ENCODE measurements at places on chromosomes 1 and 21.
A peak's percentile ranks its signal among the peaks of the same experiment; 100 is the strongest.

GRCh38 chr1:244092293-244092963 lies 41.3 kb downstream of the ZBTB18 start:
- H3K4me3 ChIP-seq: no peak overlapping the region
- H3K27ac ChIP-seq: no peak overlapping the region
- DNase-seq: no peak
- peaks cover 4% of the 10 kb centered on the region for H3K36me3 ChIP-seq
- no peaks in the 10 kb centered on the region for H3K4me1 ChIP-seq

GRCh38 chr21:33026878-33027400 lies 1.2 kb downstream of the OLIG2 start:
- peaks cover 89% of the 10 kb centered on the region for H3K27me3 ChIP-seq
- H3K36me3 ChIP-seq: peaks cover 15% of the 10 kb centered on the region
- no peak overlapping the region for H3K27ac ChIP-seq
- peaks cover 40% of the 10 kb centered on the region for H3K4me1 ChIP-seq
- H3K4me3 ChIP-seq: peak overlapping the region; percentile 45

DNA sequence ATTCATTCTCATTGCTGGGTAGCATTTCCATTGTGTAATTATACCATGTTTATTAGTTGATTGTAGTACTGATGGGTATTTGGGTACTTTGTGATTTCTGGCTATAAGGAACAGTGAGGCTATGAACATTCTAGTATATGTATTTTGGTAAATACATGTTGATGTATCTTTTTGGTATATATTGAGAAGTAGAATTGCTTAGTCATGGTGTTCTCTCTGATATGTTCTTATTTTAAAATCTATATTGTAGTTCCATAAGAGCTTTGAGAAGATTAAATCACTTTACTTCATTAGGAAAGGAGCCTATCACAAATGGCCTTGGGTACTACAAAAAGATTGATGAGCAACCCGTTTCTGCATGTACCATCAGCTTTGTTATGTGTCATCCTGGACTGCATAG lies 13.4 kb downstream of the MIXL1 start:
- H3K27me3 ChIP-seq: no peaks in the 10 kb centered on the region
- H3K36me3 ChIP-seq: peaks cover 15% of the 10 kb centered on the region
- no peak overlapping the region for H3K4me3 ChIP-seq
- H3K4me1 ChIP-seq: no peaks in the 10 kb centered on the region

DNA sequence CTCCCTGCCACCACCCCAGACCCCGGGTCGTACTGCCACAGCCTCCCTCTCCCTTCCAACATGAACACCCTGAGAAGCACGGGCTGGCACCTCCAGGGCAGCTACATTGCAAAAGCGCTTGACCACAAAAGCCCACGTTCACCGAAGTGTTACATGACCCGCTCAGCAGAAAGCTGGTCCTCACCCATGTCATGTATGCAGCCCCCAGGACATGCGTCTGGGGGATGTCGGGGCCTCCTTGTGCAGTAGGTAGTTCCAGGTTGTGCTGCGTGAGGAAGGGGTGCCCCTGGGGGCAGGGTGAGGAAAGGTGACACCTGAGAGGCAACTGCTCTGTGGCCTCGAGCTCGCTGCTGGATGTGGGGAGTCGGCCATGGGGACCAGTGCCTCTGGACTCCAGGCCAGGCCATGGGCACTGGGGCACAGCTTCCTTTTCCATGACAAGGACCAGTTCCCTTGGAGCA lies 102.0 kb upstream of the C1orf174 start:
- H3K4me3 ChIP-seq: no peak overlapping the region
- DNase-seq: no peak
- H3K36me3 ChIP-seq: no peaks in the 10 kb centered on the region
- H3K4me1 ChIP-seq: no peaks in the 10 kb centered on the region

DNA sequence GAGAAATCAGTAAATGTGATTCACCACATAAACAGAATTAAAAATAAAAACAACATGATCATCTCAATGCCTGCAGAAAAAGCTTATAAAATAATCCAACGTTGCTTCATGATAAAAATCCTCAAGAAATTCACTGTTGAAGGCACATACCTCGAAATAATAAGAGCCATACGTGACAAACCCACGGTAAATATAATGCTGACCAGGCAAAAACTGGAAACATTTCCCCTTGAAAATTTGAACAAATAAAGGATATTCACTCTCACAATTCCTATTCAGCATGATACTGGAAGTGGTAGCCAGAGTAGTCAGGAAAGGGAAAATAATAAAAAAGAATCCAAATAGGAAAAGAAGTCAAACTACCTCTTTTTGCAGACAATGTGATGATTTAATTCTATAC lies 148.8 kb downstream of the BRINP3 start:
- H3K36me3 ChIP-seq: no peaks in the 10 kb centered on the region
- DNase-seq: no peak
- no peak overlapping the region for H3K27ac ChIP-seq
- H3K27me3 ChIP-seq: no peaks in the 10 kb centered on the region
- no peak overlapping the region for H3K4me3 ChIP-seq

GRCh38 chr1:30274173-30274970 lies 449.0 kb downstream of the MATN1 start:
- H3K4me3 ChIP-seq: no peak overlapping the region
- H3K27me3 ChIP-seq: peaks cover 57% of the 10 kb centered on the region
- H3K36me3 ChIP-seq: no peaks in the 10 kb centered on the region
- no peak overlapping the region for H3K27ac ChIP-seq
- no peaks in the 10 kb centered on the region for H3K4me1 ChIP-seq

GRCh38 chr1:9198538-9199361 lies 35.8 kb upstream of the H6PD start:
- DNase-seq: no peak
- H3K4me3 ChIP-seq: no peak overlapping the region
- peaks cover 87% of the 10 kb centered on the region for H3K27me3 ChIP-seq
- peaks cover 31% of the 10 kb centered on the region for H3K4me1 ChIP-seq
- H3K36me3 ChIP-seq: peaks cover 2% of the 10 kb centered on the region

DNA sequence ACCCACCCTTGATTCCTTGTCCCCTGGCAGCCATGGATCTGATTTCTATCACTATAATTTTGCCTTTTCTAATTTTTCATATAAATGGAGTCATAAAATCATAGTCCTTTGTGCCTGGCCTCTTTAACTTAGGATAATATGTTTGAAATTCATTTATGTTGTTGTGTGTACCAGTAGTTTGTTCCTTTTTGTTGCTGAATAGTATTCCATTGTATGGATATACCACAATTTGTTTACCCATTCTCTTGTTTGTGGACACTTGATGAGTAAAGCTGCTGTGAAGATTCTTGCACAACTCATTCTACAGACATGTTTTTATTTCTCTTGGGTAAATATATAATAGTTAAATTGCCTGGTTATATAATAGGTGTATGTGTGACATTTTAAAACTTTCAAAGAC lies 22.7 kb upstream of the GJA8 start:
- H3K27ac ChIP-seq: no peak overlapping the region
- no peak for DNase-seq
- peaks cover 51% of the 10 kb centered on the region for H3K27me3 ChIP-seq
- no peaks in the 10 kb centered on the region for H3K36me3 ChIP-seq

DNA sequence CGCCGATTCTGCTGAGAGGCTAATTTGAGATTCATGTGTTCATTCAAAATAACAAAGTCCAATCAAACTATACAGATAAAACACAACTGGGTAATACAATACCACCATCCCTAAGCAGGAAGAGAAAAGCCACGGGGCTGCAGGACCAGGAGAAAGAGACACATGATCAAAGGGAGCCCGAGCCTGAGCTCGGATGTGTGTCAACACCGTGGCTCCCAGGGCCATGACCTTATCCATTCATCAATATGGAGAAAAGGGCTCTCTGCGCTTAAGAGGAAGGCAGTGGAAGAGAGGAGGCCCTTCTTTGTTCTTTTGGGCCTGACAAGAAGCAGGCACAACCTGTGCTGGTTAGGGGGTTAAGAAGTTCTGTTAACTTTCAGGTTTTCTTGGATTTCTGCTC lies 56.7 kb downstream of the HUNK start:
- H3K27ac ChIP-seq: no peak overlapping the region
- no peaks in the 10 kb centered on the region for H3K4me1 ChIP-seq
- no peaks in the 10 kb centered on the region for H3K36me3 ChIP-seq
- H3K27me3 ChIP-seq: peaks cover 25% of the 10 kb centered on the region
- no peak overlapping the region for H3K4me3 ChIP-seq
- no peak for DNase-seq

- no peaks in the 10 kb centered on the region for H3K4me1 ChIP-seq
- no peak overlapping the region for H3K4me3 ChIP-seq
- H3K27ac ChIP-seq: no peak overlapping the region
- DNase-seq: no peak
- H3K36me3 ChIP-seq: peaks cover 4% of the 10 kb centered on the region
These were observed 59.2 kb downstream of the SLC25A24 start for GRCh38 chr1:108140936-108141335.

- H3K27ac ChIP-seq: no peak overlapping the region
- no peak overlapping the region for H3K4me3 ChIP-seq
- no peak for DNase-seq
These were observed 30.7 kb upstream of the RRP15 start for GRCh38 chr1:218254296-218254946.

DNA sequence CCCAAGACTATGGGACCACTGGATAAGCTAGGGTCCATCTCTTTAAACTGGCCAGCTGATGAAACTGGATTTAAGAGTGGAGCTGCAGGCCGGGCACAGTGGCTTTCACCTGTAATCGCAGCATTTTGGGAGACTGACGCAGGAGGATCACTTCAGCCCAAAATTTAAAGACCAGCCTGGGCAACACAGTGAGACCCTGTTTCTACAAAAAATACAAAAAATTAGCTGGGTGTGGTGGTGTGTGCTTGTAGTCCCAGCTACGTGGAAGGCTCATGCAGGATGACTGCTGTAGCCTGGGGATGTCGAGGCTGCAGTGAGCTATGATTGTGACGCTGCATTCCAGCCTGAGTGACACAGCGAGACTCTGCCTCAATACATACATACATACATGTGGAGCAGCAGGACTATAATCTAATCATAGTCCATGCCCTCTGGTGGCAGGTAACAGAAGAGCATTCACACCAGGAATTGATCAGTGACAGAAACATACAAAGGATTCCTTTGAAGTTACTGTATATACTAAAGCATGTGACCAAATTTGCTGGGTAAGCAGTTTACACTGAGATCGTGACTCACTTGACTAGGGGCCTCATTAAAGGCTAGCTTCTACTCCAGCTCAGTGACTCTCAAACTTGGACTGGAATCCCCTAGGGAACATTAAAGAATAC lies 101.5 kb upstream of the SLFNL1 start:
- no peak overlapping the region for H3K27ac ChIP-seq
- H3K4me3 ChIP-seq: no peak overlapping the region
- H3K4me1 ChIP-seq: no peaks in the 10 kb centered on the region
- H3K27me3 ChIP-seq: no peaks in the 10 kb centered on the region
- no peak for DNase-seq

- peaks cover 22% of the 10 kb centered on the region for H3K4me1 ChIP-seq
- H3K27ac ChIP-seq: no peak overlapping the region
- DNase-seq: no peak
- peaks cover 7% of the 10 kb centered on the region for H3K27me3 ChIP-seq
These were observed 23.4 kb downstream of the KCNQ4 start for GRCh38 chr1:40806731-40807695.

GRCh38 chr1:199472018-199472417 lies 555.5 kb upstream of the NR5A2 start:
- H3K27me3 ChIP-seq: peaks cover 16% of the 10 kb centered on the region
- H3K4me3 ChIP-seq: no peak overlapping the region
- H3K4me1 ChIP-seq: no peaks in the 10 kb centered on the region
- no peaks in the 10 kb centered on the region for H3K36me3 ChIP-seq
- H3K27ac ChIP-seq: no peak overlapping the region

GRCh38 chr1:57013522-57013921 lies 47.7 kb upstream of the C8B start:
- H3K36me3 ChIP-seq: no peaks in the 10 kb centered on the region
- H3K4me1 ChIP-seq: no peaks in the 10 kb centered on the region
- no peak overlapping the region for H3K27ac ChIP-seq

DNA sequence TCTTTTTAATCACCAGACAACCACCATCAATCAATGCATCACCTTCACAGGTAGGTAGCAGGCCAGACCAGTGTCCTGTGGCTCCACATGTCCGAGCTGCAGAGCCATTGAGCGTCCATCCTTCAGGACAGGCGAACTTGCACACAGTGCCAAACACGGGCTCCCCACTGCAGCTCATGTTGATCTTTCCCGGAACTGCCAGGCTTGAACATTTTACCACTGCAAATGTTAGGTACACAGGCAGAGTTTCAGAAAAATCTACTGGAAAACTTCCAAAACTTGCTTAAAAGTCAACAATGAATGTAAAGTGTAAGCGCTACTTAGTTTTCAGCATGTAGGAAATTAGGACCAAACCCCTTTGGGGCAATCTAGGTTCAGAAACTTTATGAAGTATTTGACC lies 6.6 kb downstream of the SELE start:
- no peak for DNase-seq
- no peak overlapping the region for H3K27ac ChIP-seq
- H3K4me3 ChIP-seq: no peak overlapping the region
- H3K4me1 ChIP-seq: no peaks in the 10 kb centered on the region

- no peaks in the 10 kb centered on the region for H3K4me1 ChIP-seq
- H3K36me3 ChIP-seq: no peaks in the 10 kb centered on the region
- H3K4me3 ChIP-seq: no peak overlapping the region
- H3K27ac ChIP-seq: no peak overlapping the region
- no peak for DNase-seq
These were observed 59.3 kb downstream of the RNF220 start for GRCh38 chr1:44464361-44464760.

GRCh38 chr1:20601129-20601825 lies 12.4 kb downstream of the CDA start:
- H3K27ac ChIP-seq: no peak overlapping the region
- H3K4me1 ChIP-seq: no peaks in the 10 kb centered on the region
- no peak overlapping the region for H3K4me3 ChIP-seq
- H3K36me3 ChIP-seq: no peaks in the 10 kb centered on the region
- H3K27me3 ChIP-seq: peaks cover 28% of the 10 kb centered on the region

- peaks cover 40% of the 10 kb centered on the region for H3K4me1 ChIP-seq
- peaks cover 21% of the 10 kb centered on the region for H3K27me3 ChIP-seq
- no peaks in the 10 kb centered on the region for H3K36me3 ChIP-seq
- no peak overlapping the region for H3K27ac ChIP-seq
- no peak overlapping the region for H3K4me3 ChIP-seq
- DNase-seq: no peak
These were observed 4.2 kb upstream of the PLA2G2C start for GRCh38 chr1:20190256-20191160.

DNA sequence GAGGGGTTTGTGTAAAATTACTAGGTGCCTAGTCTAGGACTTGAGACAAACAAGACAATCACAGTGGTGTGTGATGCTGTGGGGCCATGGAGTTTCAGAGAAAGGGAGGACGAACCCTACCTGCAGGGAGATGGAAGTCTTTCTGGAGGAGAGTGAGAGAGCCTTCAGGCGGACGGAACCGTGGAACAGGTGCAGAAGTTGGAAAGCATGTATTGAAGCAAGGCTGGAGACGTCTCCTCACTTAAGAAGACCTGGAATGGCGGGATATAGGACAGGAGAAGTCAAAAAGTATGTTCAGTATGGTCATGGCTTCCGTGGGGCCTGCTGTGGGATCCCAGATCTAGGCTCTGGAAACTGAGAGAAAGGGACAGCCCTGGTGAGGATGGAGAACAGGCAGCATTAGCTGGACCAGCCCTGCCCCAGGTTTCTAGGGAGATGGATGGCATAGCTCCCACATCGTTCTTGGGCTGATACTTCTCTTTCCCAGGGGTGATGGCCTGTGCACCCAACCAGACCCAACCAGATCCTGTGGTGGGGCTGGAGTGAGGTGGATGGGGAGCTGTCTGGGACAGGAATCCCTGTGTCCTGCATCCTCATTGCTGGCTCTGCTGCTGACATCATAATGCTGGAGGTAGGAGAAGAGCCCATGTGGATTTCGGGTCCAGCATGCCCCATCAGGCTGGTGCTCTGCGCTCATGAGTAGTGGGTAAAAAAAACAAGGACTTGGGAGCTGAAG lies 15.0 kb upstream of the LRP8 start:
- H3K27ac ChIP-seq: no peak overlapping the region
- DNase-seq: peak; percentile 8
